ENCODE measurements at places on chromosomes 7 and 10.

DNA sequence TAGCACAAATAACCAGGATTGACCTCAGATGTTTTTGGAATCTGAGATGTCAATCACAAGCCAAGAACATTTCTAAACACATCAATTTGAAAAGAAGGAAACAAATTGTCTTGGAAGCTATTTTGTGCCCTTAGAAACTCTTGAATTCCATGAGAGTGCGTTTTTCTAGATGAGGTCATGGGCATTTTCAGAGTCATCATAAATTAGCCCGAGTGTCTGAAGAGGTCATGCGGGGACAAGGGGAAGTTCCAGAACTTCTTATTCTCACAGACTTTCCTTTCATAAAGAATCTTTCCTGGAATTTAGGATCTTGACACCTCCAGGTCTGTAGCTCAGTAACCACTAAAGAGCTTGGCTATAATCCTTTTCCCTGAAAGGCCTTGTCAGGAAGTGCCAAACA is 28.2 kb downstream of the IL2RA start:
- no peak for DNase-seq

DNA sequence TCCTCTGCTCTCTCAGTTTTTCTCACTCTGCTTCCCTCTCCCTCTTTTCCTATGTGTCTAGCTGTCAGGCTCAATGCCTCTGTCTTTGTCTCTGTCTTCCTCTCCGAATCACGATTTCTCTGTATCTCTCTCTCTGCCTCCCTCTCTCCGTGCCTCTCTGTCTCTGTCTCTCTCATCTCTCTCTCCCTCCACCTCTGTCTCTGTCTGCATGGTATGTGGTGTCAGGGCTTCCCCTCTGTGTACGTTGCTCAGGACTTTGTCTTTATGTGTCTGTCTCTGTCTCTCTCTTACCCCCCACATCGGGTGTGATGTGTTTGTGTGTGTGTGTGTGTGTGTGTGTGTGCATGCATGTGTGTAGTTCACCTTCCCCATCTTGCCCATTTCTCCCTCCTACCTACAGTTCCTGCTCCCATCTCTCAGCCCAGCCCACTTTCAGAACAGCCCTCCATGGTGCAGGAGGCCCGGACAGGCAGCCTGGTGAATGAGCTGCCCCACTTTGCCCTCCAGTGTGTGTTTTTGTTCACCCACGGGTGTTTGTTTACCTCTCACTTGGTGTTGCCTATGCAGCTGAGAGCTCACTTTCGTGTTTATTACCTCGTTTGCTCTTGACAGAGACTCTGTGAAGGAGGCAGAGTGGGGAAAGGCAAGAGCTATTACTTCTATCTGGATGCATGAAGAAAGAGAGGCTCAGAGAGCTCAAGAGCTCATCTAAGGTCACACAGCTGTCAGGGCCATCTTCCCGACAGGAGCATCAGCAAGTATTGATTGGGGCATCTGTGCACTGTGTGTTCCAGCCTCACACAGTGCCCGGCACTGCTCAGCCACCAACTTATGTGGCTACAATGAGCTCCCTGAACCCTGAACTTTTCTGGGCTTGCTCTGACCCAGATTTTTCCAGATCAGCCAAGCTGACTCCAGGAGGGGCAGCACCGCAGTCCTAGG is 163.5 kb upstream of the ZMIZ1 start:
- no peak for DNase-seq

DNA sequence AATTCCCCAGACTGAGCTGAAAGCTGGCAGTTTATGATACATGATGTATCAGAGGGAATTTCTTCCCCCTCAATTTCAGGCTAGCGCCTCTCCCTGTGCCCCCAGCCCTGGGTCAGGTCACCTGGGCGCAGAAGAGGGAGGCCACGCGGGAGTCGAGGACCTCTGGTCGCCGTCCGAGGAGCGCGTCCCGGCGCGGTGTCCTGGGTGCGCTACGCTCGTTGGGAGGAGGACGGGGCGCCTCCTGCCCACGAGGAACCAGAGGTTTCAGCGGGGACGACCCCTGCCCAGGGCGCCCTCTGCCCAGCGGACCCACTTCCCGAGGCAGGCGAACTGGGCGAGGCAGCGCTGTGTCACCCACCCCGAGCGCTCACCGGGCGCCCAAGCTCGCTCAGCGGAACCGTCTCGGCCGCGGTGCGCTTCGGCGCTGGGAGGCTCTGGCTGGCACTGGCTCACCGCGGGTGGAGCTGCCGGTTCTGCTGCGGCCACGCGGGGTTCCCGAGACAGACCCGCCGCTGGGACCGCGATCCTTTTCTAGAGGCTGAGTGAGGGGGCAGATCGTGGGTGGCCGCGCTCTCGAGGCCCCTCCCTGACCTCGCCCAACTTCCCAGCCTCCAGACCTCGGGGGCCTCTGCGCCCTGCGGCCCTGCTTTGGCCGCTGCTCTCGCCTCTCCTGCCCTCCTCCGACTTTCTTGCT is at the start of gene FAM237B:
FAM237B (minus strand) TSS at position 504 of the 694 bp plus-strand sequence. CDS start 1,556 bp downstream, outside the sequence.
- DNase-seq: no peak

- no peak for DNase-seq
Measured at GRCh38 chr10:127962205-127962604, 55.3 kb downstream of the PTPRE start.

- DNase-seq: no peak
Measured at GRCh38 chr7:56048245-56048644, 3.0 kb downstream of the PSPH start.

DNA sequence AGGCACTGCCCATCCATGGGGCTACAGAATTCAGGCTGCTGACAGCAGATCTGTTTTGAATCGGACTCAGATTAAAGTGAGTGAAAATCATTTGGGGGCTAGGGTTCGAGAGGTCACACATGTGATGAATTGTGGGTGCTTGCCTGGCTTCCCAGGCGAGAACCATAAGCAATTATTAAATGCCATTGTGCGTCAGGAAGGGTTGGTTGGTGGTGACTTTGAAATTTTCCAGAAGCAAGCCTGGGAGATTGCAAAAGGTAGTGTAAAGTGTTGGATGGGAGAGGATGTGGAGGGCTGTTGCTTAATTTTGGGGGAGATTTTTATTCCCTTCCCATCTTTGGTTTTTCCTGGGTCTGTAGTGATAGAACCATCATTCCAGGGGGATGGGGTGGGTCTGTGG is 34.6 kb downstream of the LRMDA start:
- no peak for DNase-seq

GRCh38 chr7:94701555-94701973 is 45.6 kb upstream of the SGCE start:
- no peak for DNase-seq

GRCh38 chr10:31625566-31625965 is 303.1 kb downstream of the ARHGAP12 start:
- no peak for DNase-seq

DNA sequence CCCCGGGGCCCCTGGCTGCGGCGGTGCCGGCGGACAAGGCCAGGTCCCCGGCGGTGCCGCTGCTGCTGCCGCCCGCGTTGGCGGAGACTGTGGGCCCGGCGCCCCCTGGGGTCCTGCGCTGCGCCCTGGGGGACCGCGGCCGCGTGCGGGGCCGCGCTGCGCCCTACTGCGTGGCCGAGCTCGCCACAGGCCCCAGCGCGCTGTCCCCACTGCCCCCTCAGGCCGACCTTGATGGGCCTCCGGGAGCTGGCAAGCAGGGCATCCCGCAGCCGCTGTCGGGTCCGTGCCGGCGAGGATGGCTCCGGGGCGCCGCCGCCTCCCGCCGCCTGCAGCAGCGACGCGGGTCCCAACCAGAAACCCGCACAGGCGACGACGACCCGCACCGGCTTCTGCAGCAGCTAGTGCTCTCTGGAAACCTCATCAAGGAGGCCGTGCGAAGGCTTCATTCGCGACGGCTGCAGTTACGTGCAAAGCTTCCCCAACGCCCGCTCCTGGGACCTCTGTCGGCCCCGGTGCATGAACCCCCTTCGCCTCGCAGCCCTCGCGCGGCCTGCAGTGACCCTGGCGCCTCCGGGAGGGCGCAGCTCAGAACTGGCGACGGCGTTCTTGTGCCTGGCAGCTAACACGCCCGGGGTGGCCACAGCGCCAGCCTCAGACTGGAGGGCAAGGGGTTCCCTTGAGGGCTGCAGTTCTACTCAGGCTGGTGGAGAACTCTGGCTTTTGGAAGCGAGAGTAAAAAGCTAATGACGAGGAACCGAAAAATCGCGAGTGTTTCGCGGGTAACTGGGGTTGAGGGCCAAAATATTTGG is 804 bp downstream of the FRAT1 start:
- DNase-seq: peak; percentile 60

- no peak for DNase-seq
Measured at GRCh38 chr7:133796782-133797745, 330.1 kb upstream of the LRGUK start.

DNA sequence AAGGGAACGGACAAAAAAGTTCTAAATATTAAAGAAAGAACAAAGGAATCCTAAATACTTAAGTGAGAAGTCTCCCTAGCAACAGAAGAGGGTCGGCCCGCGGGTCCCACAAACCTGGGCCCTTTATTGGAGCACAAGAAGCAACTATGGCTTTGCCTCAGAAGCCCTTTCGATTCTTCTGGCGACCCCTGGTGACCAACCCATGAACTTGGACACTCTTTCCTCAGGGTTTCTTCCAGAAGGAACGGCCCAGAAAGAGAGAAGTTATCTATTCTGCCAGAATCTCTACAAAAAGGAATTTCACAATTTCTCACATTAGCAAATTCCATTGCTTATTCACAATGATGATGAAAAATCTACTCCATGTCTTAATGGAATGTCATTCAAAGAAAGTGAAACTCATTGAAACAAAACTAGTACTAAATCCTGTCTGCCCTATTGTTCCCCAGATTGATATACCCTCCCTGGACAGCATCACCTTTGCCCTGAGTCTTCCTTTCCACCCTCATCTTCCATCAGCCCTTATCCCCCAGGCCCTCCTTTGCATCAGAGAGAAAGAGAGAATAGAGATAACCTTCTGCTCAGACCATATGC is 43.7 kb downstream of the CPVL start:
- DNase-seq: peak; percentile 26

- no peak for DNase-seq
Measured at GRCh38 chr7:118492466-118492865, 268.0 kb downstream of the ANKRD7 start.

GRCh38 chr7:101767544-101767943 is 49.9 kb upstream of the CUX1 start:
- DNase-seq: no peak

All from GM20000 (cell line).